ENCODE measurements at places on chromosomes 2 and 18.
A peak's percentile ranks its signal among the peaks of the same experiment; 100 is the strongest.

DNA sequence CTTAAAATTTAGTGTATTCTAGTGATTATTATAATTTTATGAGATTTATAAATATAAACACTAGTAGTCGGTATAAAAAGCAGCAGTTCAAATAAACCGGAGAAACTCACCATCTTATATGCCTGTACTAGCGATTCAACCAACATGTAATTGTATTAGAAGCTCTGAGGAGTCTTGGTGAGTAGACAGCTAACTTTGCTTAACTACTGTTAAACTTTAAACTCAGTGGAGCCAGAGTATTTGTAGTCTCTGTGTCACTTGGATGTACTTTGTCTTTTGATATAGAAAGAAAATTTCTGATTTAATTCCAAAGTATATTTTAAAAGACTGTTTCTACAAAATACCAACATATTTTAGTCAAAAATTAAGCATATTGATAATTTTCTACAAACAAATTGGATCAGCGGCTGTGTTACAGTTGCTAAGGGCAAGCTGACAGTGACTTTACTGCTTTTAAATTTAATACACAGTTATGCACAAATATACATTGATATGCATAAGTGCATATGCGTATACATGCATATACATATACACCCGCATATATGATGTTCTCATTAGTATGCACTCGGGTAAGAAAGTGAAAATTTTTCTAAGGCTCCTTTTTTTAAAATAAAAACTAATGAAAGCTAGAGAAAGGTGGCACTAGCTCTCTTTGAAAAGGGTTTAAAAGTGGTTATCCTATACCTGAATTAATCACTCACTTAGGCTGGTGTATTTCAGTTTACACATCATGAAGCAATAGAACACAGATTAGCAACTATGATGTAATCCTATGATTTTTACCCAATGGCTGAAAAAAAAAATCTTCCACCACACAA is 374.5 kb downstream of the NCKAP5 start:
- DNase-seq, result no peak

DNA sequence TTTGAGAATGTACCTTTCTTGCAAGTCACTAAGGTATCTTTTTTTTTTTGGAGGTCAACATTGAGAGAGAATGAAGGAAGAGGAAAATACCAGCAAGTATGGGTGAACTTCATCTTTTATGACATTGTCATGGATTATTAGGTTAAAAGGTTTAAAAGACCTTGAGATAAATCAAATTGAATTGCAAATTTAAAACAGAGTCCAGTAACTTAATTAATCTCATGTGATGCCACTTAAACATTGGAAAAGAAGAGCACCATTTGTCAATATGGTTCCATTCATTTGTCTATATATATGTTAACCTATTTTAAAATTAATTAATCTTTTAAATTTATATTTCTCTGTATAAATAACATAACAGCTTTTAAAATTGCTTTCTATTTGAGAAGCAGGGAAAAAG is 83.8 kb downstream of the PPP1R1C start:
- DNase-seq, result no peak

- DNase-seq, result peak; percentile 12
These were observed 43.1 kb upstream of the CHN1 start for GRCh38 chr2:175048275-175048674.

DNA sequence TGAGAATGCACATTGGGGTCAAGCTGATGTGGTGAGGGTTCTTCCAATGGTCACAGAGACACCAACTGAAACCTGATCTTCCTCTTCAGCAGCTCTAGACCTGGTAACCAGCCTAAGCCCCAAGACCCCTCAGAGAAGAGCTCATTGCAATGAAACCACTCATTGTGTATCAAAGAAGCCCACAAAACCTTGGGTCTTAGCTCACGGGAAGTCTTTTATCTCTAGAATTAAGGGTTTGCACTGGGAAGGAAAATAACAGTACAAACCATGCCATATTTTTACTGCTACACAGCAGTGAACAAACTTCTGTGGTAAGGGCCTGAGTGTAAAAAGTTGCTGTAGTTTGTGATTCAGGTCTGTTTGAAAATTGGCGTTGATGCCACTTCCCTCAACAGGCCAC is 8.6 kb upstream of the UBXN4 start:
- no peak for DNase-seq

DNA sequence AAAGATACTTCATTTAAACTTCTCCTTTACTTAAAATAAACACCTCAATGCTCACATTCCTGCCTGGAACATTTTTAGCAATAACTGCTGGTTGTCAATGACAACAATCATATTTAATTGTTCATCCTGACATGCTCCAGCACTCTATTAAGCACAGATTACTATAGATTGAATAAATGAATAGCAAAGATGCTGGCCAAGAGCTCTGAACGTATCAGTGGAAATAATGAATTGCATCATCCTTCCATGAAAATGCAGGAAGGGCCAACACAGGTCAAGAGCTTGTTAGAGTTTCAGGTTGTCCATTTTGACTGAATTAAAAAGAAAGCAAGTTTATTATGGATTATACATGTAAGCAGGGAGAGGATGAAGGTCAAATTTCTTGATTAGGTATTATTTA is 994.0 kb downstream of the TSN start:
- no peak for DNase-seq

GRCh38 chr18:13395577-13395976 is 177.0 kb downstream of the LDLRAD4 start:
- DNase-seq, result no peak

GRCh38 chr2:169623235-169623634 is 39.1 kb downstream of the PPIG start:
- no peak for DNase-seq

GRCh38 chr2:27185331-27186026 is 26.4 kb upstream of the ATRAID start:
- DNase-seq, result no peak

GRCh38 chr2:82023710-82024109 is 1719.2 kb upstream of the LRRTM1 start:
- no peak for DNase-seq

GRCh38 chr2:61993422-61994024 is 88.0 kb downstream of the COMMD1 start:
- DNase-seq, result peak; percentile 52

DNA sequence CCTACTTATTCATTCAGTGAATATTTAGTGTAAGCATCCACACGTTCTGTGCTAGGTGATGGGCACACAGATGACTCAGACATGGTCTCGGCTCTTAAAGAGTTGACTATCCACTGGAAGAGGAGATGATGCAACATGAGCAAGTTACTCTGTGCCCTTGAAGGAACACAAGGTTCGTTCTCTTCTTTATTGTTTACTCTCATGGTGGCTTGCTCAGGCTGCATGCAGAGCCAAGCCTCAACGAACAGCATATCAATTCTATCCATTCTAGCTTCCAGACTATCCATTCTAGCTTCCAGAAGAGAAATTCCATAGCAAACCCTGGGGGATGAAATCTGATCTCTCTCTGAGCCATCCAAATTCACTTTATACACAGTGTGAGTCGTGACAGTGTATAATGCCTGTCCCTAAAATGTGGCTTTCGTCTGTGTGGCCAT is 68.1 kb upstream of the CTAGE1 start:
- no peak for DNase-seq

GRCh38 chr2:101805152-101806088 is 107.9 kb downstream of the MAP4K4 start:
- no peak for DNase-seq

DNA sequence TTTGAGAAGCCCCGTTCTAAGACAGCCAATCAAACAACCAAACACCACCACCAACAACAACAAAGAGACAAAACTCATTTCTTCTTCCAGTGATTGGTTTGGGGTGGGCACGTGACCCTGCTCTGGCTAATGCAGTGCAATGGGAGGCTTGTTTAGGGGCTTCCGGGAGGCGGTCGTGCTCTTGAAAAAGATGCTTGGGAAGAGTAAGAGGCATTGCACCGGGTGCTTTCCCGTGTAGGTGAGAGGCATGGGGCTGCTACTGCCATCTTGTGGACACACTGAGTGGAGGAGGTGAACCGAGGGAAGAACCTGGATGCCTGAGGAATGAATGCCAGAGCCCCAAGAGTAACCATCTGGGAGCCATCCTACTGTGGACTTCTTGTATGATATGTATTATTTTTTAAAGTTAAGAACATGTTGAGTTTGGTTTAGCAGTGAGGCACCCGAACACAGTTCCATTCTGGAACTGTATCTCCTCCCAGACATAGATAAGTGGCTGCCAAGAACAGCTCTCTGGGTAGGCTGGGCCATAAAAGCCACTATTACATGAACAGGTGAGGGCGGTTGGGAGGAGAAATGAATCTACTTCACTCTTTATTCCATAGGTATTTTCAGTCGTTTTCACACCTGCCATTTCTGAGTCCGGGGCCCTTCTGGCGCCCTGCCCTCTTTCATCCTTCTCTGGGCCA is 19.1 kb upstream of the ARHGAP25 start:
- DNase-seq, result peak; percentile 52

DNA sequence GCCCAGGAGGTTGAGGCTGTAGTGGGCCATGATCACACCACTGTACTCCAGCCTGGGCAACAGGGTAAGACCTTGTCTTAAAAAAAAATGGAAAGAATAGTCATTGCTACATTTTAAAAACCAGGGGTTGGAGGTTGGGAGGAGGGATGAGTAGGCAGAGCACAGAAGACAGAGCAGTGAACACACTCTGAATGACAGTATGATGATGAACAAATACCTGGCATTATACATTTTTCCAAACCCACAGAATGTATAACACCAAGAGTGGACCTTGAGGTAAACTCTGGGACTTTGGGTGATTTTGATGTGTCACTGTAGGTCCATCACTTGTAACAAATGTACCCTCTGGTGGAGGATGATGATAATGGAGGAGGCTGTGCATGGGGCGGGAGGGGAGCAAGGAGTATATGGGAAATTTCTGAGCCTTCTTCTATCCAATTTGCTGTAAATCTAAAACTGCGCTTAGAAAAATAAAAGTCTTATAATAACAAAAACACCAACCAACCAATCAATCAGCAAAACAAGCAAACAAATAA is 111.4 kb upstream of the PGAP1 start:
- no peak for DNase-seq

DNA sequence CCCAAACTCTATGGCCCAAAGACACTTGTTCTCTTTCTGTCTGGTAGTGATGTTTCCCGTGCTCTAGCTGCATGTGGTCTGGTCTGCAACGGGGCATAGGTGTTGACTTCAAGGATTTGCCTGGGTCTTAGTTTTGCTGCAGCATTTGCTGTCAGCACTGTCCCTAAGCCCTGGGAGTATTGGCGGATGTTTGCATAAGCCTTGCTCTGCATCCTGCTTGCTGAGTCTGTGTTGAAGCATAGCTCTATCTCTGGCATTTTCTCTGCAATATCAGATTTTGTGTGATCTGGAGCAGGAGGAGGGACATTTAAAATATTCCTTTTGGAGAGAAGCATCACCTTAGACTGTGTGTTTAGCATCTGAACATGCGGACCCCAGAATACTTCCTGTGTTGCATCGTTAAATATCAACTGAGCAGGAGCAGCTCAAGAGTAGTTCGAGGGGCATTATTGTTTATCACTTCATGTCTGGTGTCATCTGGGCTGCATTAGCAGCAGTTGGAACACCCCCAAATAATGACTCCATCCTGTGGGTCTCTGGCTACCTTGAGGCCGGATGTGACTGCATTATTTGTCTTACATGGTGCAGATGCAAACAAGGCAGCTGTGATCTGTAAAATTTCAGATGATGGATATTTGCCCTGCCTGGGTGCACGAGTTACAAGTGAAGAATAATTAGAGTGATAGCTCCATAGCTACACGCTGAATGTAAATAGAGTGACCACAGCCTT is 231.7 kb downstream of the TRIB2 start:
- no peak for DNase-seq

- DNase-seq, result no peak
These were observed 262.7 kb downstream of the SETBP1 start for GRCh38 chr18:44943311-44943881.

DNA sequence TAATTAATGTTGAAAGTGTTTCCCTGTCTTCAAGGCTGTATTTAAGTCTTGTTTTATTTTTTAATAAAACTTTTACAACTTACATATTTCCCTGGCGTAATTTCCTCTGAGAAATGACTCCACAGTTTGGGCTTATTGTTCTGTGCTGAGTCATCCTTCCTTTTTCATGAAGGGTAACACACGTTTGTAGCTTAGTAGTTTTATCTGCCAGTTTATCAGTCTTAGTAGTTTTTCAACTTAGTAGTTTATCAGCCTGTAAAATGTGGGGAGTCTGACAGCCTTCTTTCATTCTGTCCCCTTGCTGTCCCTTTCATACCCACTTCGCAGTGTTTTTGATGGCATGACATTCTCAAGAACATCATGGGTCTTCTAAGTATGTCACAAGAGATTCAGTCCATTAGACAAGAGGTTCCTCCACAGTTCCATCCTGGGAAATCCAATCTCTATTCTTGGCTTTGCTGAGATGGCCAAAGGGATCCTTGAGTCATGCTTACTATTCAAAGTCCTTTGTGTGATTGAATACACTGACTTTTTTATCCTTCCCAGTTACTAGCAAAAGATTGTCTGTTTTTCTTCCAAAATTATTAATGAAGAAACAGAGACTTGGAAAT is 60.0 kb upstream of the SGPP2 start:
- no peak for DNase-seq

GRCh38 chr2:226446406-226447001 is 353.1 kb downstream of the IRS1 start:
- DNase-seq, result no peak

DNA sequence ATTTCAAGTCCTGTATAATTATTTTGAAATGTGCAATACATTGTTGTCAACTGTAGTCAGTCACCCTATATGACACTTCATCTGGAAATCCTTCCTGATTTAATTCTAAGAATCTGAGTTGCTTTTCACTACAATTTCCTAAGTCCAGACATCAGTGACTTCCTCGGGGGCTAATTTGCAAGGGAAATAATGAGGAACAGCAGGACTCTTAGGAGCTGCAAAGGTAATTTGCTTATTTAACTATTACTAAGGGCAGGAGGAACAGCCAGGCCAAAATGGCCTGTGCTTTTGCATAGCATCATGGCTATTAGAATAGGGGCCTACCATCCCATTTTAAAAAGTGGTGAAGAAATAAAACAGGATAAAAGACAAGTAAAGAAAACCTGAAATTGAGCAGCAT is 178.8 kb downstream of the MC4R start:
- DNase-seq, result no peak

GRCh38 chr2:60502144-60502543 is 51.3 kb downstream of the BCL11A start:
- DNase-seq, result no peak

GRCh38 chr2:200585730-200586643 is at the start of gene AOX1:
Gene AOX1 (plus strand): TSS chr2:200586014. CDS start chr2:200586109, 95 bp downstream.
- DNase-seq, result peak; percentile 51

DNA sequence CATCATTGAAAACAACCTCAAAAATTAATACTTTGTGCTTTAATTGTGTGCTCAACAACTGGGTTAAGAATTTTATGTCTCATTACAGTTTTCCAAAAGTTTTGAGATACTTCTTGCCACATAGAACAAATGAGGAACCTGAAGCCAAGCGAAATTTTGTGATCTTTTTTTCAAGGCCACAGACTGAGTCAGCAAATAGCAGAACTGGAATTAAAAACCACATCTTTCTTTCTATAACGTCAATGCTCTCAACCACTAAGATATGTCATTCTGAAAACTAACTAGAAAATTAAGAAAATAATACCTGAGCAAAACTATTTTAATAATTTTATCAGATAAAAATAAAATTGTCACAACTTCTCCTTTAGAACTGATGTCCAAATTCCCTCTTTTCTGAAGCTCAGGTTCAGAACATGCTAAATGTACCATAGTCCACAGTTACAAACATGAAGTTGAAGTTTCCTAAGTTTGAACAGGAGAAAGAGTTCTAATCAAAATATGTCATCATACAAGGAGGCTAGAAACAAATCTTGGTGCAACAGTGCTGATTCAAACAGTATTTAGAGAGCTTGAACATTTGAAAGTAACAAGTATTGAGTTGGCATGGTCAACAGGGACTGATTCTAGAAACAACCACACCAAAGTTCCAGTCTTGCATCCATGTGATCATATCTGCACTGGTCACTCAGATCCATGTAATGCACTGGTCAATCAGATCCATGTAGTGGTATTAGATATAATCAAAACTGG is 27.6 kb upstream of the CALCRL start:
- DNase-seq, result no peak
